ENCODE measurements at places on chromosomes 5 and 9.
A peak's percentile ranks its signal among the peaks of the same experiment; 100 is the strongest.

GRCh38 chr5:145294331-145294730 lies 540.8 kb downstream of the PRELID2 start:
- no peak for DNase-seq

GRCh38 chr9:117783828-117784227 lies 79.6 kb downstream of the TLR4 start:
- no peak for DNase-seq

GRCh38 chr9:77912895-77913693 lies 118.5 kb downstream of the GNAQ start:
- peak; percentile 21 for DNase-seq

DNA sequence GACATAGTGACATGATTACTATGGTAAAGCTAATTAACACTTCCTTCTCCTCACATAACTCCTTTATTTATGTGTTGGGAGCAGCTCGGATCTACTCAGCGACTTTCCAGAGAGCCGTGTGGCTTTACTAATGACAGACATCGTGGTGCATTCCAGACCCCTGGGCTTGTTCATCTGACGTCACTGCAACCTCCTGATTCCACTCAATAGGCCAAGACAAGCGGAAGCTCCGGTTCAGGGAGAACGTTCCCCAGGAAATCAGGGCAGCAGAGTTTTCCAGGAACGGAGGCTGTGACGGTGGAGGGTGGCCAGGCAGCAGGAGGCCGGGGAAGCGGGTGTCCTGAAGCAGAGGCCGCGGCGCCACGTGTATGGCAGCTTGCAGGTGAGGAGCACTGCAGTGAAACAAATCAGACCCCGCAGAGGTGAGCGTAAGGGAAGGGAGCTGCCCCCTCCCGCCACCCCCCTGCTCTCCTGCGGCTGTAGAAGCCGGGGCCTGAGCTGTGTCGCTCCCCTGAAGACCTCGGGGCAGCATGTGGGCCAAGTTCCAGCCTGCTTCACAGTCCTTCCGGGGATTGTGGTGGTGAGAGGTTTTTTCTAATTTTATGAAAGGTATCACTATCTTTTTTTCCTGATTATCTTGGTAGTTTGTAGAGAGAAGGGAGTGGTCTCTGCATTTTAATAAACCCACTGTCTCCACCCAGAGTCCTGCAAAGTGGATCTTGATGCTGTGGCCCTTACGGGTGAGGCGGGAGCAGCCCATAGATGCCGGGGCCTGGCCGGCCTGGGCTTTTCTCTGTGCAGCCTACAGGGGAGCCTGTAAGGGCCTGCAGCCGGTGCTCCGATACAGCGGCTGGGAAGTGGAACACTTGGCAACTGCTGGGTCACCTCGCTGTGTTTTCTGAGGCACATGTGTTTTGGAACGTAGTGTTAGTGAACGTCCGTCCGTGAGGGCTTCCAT lies 220.4 kb upstream of the IRX4 start:
- DNase-seq, result no peak

GRCh38 chr5:2761921-2762488 lies 10.5 kb upstream of the IRX2 start:
- DNase-seq, result peak; percentile 17

DNA sequence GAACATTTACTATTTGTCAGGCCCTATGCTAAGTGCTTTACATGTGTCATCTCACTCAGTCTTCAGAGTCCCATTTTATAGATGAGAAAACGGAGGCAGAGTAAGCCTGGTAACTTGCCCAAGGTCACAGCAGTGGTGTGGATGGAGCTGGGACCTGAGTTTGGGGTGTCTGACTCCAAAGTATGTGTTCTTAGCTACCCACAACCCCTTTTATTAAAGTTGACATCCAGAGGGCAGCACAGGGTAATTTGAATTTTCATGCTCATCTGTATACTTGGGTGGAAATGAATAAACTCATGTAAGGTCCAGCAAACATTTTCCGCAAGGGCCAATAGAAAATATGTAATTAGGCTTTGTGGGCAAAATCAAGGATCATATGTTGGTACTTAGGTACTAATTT lies 93.4 kb upstream of the SLC25A48 start:
- no peak for DNase-seq

- DNase-seq, result no peak
Observed at GRCh38 chr9:4567601-4568000, 77.3 kb downstream of the SLC1A1 start.
